ENCODE measurements at places on chromosomes 11 and 22.

GRCh38 chr11:721741-722345 is 15.8 kb downstream of the EPS8L2 start:
- DNase-seq = no peak

GRCh38 chr11:67429038-67429668 is 859 bp downstream of the RPS6KB2 start:
- no peak for DNase-seq

- DNase-seq = peak; percentile 66
Measured at GRCh38 chr11:134950692-134951304, 538.8 kb upstream of the B3GAT1 start.

- peak; percentile 6 for DNase-seq
Measured at GRCh38 chr11:8577791-8578581, 16.0 kb downstream of the STK33 start.

GRCh38 chr11:34648036-34648435 is 27.1 kb downstream of the EHF start:
- DNase-seq = no peak

GRCh38 chr11:36109850-36110606 is 166.2 kb downstream of the LDLRAD3 start:
- DNase-seq = no peak

All from foreskin fibroblast (primary cell).